Astrocyte of the spinal cord (primary cell): ENCODE measurements at places on chromosomes 7 and 10.

DNA sequence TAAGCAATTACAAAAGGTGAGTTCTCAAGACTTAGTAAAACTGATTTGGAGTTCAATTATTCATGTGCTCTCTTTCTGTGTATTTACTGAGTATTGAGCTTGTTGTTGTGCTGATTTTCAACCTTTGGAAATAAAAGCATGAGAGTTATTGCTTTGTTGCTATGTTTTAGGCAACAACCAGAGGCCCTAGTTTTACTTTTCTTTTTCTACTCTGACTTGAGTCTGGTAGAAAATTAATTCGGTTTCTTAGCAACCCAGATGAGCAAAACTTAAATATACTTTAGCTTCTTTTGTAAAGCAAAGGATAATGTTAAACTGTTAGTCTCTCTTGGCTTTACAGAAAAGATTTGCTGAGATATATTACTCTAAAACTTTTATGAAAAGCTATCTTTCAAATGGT, 66.4 kb upstream of the SCIN start:
- DNase-seq: no peak

GRCh38 chr10:67141300-67141699, 215.5 kb downstream of the LRRTM3 start:
- no peak for DNase-seq

- DNase-seq: no peak
Observed at GRCh38 chr7:65966146-65966545, 15.9 kb downstream of the GUSB start.

GRCh38 chr10:62250594-62251198, 17.9 kb downstream of the RTKN2 start:
- peak; percentile 47 for DNase-seq

DNA sequence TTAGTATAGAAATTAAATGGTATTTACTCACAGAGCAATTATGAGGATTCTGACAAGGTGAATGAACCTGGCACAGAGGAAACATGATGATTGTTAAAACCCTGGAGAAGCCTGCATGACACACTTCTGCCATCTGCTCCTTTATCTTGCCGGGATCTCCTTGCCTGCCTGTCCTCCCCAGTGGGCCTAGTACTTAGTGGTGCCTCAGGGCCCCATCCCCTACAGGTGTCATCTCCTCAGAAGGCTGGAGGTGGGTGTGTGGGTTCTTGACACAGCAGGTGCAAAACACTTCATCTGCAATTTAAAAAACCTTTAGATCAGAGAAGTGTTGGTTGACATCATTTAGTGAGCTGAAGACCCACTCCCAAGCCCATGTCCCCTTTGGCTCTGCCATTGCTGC, 261.2 kb downstream of the ADRA2A start:
- DNase-seq: no peak

DNA sequence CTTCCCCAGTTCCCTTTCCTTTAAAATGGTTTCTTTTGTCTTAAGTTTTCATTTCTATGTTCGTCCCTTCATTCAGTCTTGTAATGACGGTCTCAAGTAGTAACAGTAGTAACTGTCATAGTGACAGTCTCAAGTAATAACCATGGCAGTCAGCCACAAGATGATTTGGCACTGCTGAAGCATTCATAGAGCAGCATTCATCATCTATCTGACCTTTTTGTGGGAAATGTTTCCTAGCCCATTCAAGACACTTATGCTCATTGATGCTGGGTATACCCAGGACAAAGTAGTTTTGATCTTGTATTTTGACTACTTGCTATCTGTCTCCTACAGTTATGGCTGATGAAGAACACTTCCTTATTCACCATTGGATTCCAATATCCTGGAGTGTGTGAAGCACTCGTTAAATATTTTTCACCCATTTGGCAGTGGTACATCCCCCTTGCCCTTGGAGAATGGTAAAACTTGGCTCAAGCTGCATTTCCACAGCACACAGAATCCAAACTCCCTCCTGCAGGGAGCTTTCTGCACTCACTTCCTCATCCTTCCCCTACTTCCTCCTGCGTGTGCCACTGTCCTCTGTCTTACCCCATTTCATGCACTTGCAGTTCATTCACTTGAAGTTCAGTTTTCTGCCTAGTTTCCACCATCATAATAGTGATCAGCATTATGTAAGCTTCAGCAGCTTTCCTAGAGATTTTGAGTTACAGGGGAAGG, 19.0 kb downstream of the GIMAP4 start:
- no peak for DNase-seq

GRCh38 chr7:33986951-33987947, 81.9 kb downstream of the BMPER start:
- DNase-seq: peak; percentile 98

GRCh38 chr7:36440880-36441279, 51.2 kb downstream of the ANLN start:
- DNase-seq: peak; percentile 52

DNA sequence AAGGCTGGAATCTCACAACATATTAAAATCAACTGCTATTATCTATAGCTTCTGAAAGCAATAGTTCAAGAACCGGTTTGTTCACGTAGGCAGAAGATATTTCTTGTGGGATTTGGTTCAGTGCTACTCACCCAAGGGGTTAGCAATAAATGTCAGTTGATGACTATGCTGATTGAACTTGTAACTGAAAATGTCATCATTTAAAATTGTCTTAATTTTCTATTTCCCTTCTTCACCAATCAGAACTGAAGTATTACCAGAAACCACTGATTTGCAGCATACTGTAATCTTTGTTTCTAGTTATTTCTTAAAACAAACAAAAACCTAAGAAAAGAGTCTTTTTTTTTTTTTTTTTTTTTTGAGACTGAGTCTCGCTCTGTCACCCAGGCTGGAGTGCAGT, 46.1 kb downstream of the CPEB3 start:
- DNase-seq: no peak
